Activated CD8-positive, alpha-beta memory T cell treated with anti-CD3 and anti-CD28 coated beads for 1 hour (primary cell): ENCODE measurements at places on chromosomes 3 and 15.

GRCh38 chr15:22904736-22905135 is 66.3 kb downstream of the NIPA2 start:
- DNase-seq, result no peak

- DNase-seq, result no peak
These were observed 75.2 kb upstream of the ADAMTSL3 start for GRCh38 chr15:83578691-83579090.

DNA sequence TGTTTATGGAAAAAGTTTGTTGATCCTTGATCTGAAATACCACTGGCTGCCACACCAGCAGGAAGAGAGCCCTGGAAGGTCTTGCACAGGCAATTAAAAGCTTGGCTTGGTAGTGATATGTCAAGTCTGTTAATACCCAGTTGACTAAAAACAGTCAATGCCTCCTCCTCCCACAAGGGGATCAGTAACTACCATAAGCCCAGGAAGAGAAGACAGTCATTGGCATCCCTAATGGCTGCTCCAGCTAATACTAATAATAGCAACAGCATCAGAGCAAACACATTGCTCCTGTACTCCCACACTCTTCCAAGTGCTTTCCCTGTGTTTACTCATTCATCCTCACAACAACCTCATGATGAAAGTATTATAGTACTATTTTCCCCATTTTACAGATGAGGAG is 528.6 kb downstream of the TAFA4 start:
- DNase-seq, result no peak

DNA sequence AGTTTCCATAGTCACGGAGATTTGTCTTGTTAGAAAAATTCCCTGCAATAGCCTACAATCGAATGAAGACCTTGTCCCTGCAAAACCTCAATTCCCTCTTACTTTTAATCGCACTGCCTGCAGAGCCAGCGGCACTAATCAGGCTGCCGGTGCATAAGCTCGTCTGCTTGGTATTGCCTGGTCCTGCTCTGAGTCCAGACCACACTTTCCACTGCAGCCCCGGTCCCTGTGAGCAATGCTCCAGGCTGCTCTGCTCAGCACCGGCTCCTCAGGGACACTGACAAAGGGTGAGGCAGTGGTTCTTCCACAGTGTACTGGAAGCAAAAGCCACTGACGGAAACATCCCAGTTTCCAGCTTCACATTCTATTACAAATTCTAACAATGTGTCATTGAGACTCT is 164.3 kb downstream of the OCA2 start:
- DNase-seq, result no peak

- DNase-seq, result no peak
These were observed 89.4 kb downstream of the PLOD2 start for GRCh38 chr3:146071632-146072031.

GRCh38 chr3:135368316-135368715 is 573.3 kb downstream of the EPHB1 start:
- no peak for DNase-seq

- DNase-seq, result no peak
These were observed 137.9 kb downstream of the DNAJB8 start for GRCh38 chr3:128328546-128329458.

DNA sequence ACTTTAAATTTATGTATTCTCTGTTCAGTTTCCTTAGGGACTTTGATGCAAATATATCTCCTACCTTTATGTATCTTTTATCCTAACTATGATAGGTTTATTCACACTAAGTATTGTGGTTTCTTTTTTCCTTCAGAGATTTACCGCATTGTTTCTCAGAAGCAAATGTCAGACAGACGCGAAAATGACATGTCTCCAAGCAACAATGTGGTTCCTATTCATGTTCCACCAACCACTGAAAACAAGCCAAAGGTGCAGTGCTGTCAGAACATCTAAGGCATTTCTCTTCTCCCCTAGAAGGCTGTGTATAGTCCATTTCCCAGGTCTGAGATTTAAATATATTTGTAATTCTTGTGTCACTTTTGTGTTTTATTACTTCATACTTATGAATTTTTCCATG is 18.3 kb downstream of the RAB11A start:
- DNase-seq, result no peak

DNA sequence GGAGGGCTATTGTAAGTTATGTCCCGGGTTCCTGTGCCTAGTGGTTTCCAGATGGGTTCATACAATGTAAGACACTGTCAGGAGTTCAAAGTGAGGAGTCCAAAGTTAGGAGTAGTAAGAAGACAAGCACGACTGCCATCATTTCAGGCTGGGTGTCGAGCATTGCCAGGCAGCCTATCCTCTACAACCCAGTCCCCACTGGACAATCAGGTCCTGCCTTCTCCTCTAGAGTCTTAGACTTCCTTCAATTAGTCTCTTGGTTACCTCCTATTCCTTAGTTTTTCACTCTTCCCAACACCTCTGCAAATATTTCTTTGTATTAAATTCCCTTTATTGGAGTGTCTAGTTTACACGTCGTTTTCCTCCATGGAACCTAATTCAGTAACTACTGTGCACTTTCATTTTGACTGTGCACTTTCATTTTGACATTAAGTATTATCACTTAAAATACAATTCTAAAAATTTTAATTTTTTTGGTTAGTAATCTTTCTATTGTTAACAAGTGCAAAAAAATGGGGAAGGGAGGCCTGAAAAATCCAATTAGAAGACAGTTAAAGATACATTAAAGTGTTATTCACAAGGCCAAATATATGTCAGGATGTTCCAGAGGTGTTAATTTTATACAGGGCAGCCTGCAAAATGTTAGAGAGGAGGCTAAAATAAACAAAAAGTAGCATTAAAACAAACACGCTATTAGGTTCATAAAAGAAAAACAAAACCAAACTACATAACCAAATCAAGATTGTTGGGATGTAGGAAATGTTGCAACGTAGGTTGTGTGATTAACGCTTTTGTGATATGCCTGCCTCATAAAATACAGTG is 155.3 kb downstream of the TBL1XR1 start:
- no peak for DNase-seq

DNA sequence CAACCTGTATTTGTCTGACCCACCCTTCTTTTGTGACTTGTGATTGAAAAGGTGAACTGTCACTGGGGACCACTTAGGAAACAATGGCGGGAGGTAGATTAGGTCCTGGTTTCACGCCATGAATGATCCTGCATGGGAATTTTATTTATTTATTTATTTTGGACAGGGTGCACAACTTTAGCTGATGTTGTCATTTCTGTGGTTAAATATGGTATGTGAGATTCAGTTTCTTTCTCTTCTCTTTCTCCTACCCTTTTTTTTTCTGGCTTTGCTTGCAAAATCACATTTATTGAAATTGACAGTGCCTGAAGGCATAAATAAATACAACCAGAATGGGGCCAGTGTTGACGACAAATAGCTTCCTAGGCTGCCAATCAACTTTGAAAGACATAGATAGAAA is 18.0 kb upstream of the HTR3E start:
- no peak for DNase-seq

GRCh38 chr15:45804028-45804427 is 169.2 kb downstream of the SQOR start:
- DNase-seq, result no peak

DNA sequence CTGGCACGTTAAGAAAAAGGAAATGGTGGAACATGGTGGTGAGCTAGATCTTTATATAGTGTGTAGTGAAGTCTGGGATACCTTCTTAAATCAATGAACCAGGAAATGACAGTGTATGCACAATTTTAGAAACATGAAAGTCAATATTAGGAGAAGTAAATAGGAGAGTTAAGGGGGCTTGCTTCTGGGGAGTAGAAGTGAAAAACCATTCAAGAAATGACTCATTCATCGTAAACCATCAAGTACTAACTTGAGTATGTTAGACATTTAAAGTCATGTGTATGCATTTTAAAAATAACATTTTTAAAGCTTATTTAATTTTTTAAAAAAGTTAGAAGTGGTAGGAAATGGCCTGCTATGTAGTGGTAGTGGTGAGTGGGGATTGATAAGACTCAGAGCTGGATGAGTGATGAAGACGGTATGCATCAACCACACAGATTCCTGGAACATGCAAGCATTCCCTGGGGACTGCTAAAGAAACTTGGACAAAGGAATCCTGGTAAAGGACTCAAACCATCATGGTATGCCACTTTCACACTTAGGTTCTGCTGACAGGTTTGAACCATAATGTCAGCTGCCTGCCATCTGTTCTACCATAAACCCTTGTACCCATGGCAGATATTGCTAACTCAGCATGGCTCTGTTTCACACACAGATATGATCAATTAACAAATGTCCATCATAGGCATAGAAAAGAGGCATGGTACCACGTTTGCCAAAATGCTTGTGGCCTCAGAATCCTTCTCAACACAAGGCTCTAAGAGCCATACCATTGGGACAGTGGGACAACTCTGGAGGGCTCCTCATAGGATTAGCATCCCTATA is 28.9 kb upstream of the MITF start:
- DNase-seq, result no peak

- no peak for DNase-seq
These were observed 325.5 kb downstream of the RYR3 start for GRCh38 chr15:33636234-33636633.
